Gastroesophageal sphincter (tissue), 4 donors: ENCODE measurements at places on chromosomes 1 and 21.

DNA sequence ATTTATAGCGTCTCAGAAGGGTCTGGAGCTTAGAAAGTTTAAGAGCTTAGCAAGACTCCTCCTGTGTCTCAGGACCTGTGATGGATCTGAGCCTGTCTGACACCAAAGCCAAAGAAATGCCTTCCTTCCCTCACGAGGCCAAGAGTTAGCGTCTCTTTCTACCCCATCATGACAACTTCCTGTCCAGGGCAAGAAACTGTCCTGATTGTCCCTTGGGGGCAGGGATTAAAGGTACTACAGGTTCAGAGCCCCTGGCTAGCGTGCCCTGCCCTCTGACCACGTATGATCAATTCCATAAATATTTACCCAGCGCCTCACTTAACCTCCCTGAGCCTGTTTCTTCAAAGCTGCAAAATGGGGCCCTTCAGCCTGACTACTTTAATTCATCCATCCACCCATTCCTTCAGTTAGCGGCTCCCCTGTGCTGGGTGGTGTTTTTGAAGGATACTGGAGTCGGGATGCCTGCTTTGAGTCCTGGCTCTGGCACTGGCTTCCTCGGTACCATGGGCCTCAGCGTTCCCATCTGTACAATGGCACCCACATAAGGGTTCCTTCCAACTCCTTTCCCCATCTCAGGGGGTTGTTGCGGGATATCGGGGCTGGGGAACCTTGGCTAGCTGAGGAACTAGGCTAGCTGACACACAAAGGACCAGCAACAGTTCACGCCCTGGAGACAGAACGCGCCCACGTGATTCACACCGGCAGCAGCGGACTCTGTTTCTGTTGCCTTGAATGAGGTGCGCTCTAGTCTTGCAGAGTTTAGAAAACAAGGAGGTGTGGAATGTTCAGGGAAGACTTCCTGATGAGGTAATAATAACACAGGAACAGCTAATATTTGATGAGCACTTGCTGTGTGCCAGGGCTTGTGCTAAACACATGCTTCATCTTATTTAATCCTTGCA is 23.0 kb upstream of the EPHA2 start:
- no peak for ATAC-seq

- no peak for ATAC-seq
Observed at GRCh38 chr21:18443085-18443484, 39.5 kb upstream of the TMPRSS15 start.

GRCh38 chr1:181448461-181448860 is 34.9 kb upstream of the CACNA1E start:
- no peak for ATAC-seq

DNA sequence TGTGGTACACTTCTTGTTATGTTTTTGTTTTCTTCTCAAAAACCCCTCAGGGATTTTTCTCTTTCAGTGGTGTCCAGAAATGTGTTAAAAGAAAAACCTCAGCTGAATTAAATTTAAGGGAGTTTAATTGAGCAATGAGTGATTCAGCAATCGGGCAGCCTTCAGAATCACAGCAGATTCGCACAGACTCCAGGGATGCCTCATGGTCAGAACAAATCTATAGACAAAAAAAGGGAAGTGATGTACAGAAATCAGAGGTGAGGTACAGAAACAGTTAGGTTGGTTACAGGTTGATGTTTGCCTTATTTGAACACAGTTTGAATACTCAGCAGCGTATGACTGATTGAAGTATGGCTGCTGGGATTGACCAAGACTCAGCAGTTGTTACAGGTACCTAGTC is 86.2 kb downstream of the TLR5 start:
- no peak for ATAC-seq

DNA sequence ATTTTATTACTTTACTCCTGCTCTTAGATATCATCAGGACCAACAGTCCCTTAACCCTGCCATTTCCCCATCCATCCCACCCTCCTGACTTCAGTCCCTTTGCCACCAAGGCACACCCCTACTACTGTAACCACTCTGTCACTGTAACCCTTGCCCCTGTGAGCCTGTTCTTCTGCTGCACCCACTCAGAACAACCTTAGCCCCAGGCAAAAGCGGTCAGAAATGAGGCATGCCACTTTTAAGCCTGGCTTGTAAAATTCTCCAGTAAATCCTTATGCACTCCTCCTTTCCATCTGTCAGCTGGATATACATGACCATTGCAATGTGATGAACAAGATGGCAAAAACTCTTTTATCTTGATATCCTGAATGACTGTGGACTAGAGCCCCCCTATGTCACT is 555.0 kb upstream of the PLXNA2 start:
- ATAC-seq, result no peak

DNA sequence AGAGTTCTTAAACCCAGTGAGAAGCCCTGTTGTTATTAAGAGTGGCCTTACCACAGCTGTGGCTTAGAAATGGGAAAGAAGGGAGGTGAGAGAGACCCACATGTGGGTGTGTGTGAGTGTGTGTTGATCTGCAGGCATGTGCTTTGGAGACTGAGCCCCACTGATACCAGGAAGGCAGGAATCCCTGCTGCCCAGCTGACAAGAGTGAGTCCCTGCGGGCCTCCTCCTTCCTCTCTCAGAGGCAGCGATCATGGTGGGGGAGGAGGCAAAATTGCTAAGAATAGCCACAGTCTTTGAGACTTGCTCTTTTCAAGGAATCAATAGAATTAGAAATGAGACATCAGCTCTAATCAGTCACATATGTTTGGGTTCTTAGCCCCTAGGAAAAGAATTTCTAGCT is 87.0 kb upstream of the WARS2 start:
- no peak for ATAC-seq

GRCh38 chr1:10891091-10891490 is 94.6 kb upstream of the CASZ1 start:
- ATAC-seq, result no peak

GRCh38 chr1:233241759-233242158 is 53.8 kb downstream of the PCNX2 start:
- no peak for ATAC-seq

DNA sequence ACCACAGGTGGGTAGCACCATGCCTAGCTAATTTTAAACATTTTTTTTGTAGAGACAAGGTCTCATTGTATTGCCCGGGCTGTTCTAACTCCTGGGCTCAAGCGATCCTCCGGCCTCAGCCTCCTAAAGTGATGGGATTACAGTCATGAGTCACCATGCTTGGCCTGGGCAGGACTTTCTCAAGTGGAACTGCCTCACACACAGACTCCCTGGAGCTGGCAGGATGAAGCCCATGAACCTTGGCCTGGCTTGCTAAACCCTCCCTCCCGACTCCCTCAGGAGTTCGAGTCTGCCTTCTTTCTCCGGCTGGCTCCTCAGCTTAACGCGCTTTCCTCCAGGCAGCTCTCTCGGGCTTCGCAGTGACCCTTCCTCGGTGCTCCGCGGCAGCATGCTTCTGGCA is 7.7 kb upstream of the ECE1 start:
- peak; percentile 72 for ATAC-seq

- no peak for ATAC-seq
Observed at GRCh38 chr1:41924911-41925310, 6.2 kb upstream of the HIVEP3 start.

DNA sequence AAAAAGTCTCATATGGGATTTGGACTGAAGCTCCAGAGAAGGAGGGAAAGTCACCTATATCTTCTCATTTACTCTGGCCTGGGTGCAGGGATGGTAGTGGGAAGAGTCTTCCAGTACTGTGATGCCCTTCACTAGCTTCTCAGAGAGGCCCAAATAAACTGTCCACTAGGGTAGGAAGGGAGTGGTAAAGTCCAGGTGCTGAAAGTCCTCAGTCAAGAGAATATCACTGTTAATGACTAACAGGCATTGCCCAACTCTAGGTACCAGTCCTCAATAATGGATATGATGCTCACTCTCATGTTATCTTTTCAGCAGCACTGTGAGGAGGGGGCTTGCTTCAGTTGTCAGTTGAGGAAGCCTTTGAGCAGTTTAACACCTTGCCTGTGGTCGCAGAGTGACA is 64.0 kb downstream of the LHX8 start:
- ATAC-seq, result no peak

DNA sequence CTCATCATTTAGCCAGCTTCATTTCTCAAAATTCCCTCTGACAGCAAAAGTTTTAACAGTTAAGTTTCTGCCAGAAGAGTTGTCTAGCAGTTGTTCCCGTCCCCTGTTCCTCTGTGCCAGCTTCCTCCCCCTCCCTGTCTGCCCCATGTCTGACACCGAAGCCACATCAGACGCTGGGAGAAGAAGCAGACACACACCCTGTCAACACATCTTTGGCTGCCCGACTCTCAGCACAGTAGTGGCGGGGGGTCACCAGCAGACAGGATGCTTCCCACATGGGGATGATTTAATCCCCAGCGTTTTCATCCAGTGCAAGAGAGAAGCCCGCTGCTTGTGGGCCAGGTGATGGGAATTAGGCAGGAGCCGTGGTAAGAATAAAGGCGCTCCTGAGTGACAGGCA is 379.4 kb upstream of the RUNX1 start:
- no peak for ATAC-seq

DNA sequence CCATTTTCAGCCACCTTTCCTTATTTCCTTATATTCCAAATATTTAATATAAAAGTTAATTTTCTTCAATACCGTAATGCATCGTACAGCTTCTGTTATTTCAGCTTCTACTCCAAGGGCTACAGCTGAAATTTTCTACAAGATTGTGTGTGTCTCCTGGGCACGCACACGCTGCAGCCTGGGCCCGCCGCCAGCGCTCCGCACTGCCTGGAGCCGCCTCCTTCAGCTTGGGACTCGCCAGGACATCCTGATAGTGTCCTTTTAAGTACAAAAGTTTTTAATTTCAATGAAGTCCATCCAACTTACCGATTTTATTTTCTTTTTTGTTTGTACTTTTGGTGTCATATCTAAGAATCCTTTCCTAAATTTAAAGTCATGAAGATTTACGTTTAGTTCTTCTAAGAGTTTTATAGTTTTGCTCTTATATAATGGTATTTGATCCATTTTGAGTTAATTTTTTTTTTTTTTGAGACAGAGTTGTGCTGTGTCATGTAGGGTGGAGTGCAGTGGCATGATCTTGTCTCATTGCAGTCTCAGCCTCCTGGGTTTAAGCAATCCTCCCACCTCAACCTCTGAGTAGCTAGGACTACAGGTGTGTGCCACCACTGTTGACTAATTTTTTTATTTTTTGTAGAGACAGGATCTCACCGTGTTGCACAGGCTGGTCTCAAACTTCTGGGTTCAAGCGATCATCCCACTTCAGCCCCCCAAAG is 82.8 kb downstream of the AXDND1 start:
- ATAC-seq, result no peak

- no peak for ATAC-seq
Observed at GRCh38 chr1:173005196-173005864, 45.4 kb downstream of the TNFSF18 start.

DNA sequence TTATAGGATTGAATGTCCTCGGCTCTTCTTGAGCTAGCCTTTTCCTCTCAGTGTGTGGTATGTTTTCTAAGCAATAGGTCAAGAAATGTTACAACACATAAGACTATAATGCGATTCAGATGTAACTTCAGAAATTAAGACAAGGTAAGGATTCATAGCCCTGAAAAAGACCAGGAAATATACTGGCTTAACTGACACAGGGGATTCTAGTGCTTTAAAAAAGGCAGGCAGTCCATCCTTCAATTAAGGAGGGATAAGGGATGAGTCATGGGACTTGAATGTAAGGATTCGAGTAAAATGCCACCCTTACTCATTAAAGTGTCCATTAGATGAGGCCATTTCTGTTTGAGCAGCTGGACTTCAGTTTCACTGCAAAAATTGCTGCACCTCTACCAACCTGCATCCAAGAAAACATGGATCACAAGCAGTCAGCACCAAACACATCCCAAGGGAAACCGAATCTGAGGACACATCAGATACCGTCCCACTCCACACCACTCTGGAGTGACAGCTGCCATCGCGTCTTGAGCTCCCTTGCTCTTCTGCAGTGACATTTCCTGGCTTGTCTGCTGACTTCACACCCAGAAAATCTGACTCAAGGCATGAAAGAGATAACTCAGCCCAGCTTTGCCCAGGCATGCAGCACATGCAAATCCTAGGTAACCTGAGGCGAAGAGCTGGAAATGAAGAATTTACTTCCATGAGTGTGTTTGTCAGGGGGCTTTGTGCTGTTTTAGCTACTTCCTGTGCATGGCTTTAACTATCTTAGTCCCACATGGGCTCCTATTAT is 37.8 kb downstream of the NGF start:
- no peak for ATAC-seq

DNA sequence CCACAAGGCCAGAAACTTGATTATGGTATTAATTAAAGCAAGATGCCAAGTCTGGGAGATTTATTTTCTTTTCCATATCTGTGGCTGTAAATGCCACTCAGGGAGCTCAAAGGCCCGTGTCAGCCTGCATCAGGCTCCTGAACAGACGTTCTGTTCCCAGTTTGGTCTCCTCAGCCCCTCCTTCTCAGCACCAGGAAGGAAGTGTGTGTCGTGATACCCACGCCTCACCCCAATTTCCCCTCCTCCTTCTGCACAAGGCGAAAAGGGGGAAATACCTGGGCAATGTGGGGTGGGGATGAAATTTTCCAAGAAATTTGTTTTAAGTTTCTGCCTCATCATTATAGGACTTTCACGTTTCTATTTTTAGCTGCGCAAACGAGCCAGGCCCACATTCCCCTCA is 112.0 kb downstream of the SYF2 start:
- no peak for ATAC-seq

DNA sequence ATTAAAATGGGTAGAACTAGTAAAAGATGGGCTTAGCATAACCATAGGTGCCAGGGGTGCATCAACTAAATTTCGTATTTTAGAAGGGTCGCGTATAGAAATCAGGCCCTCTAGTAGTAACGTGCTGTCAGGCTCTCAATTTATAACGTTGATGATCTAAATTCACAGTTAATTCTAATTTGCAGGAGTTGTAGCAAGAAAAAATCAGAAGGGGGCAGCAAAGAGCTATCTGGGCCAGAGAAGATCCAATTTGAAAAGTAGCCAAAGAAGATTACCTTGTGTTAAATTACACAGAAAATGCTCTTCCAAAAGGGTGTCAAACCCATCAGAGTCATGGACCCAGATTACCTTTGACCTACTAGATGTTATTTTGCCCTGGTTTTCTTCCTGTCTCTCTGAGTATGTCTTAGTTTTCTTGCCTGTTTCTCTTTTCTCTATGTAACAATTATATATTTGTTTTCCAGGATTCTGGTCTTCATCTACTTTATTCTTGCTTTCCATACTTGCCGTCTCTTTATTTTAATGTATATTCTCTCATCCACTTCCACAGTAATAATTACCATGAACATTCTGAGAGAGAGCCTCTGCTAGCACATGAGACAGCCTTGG is 1030.9 kb downstream of the AMY1C start:
- ATAC-seq, result no peak

- ATAC-seq, result no peak
Observed at GRCh38 chr21:20730441-20730840, 267.8 kb upstream of the NCAM2 start.

- no peak for ATAC-seq
Observed at GRCh38 chr1:94697839-94698238, 122.3 kb upstream of the SLC44A3 start.

DNA sequence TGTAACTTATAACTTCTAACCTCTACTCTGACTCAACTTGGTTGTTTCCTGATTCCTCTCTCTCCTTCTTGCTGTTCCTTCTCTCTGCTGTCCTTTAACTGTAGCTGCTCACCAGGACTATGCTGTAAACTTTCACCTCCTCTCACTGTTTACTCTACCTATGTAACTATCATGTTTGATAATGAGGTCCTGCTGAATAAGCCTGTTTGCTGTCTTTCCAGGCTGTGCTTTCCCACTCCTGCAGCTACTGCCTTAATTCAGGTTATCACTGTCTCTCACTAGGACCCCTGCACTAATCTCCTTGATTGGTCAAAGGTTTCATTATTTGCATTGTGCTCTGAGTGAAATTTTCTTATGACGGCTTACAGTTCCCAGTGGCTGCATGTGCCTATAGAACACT is 633.9 kb upstream of the PTBP2 start:
- no peak for ATAC-seq
